GF-D8 (cell line): ENCODE measurements at places on chromosomes 3 and 15.

DNA sequence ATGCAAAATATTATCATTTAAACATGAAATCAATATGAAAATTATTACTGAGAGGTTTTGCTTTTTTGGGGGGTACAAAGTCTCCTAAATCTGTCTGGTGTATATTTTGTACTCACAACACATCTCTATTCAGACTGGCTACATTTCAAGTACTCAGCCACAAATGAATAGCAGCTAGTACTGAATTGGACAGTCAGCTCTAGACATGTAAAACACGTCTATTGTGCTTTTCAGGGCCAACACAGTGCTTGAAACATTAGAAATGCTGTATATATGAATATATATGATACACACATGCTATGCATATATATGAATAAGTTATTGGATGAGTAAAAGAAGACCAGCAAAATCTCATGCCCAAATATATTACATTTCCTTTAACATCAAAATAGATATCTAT is 103.8 kb upstream of the CFAP20DC start:
- no peak for DNase-seq

DNA sequence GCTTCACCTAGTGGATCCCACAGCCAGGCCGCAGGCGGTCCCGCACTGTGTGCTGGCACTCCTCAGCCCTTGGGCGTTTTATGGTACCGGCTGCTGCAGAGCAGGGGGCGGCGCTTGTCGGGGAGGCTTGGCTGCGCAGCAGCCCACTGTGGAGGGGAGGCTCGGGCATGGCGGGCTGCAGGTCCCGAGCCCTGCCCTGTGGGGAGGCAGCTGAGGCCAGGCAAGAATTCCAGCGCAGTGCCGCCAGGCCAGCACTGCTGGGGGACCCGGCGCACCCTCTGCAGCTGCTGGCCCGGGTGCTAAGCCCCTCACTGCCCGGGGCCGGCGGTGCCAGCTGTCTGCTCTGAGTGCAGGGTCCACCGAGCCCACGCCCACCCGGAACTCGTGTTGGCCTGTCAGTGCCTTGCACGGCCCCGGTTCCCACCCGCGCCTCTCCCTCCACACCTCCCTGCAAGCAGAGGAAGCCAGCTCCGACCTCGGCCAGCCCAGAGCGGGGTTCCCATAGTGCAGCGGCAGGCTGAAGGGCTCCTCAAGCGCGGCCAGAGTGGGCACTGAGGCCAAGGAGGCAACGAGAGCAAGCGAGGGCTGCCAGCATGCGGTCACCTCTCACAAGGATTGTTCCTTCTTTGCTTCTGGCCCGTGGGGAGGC is 435.0 kb upstream of the ATP10A start:
- DNase-seq: no peak

- no peak for DNase-seq
These were observed 417 bp downstream of the HACD2 start for GRCh38 chr3:123584284-123584987.

- no peak for DNase-seq
These were observed 7.1 kb upstream of the HCN4 start for GRCh38 chr15:73375755-73376305.

- no peak for DNase-seq
These were observed 11.0 kb upstream of the CTNNB1 start for GRCh38 chr3:41188306-41188705.

DNA sequence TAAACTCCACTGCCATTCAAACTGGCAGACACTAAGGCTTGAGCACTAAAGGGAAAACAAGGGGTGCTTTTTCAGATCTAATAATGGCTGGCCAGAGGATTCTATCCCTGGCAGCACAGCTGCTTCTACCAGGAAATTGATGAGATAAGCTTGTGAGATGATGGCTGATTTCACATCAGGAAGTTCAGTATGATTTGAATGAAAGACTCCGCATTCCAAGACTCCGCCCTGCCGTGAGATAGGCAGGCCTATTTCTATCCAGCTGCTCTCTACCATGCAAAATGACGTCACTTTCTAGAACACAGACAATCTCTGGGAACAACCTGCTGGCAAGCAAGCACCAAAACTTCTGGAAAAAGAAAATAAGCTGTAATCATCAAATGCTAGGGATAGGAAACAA is 171.8 kb downstream of the WDR76 start:
- no peak for DNase-seq

GRCh38 chr3:21405671-21406667 is 345.0 kb downstream of the ZNF385D start:
- DNase-seq: no peak

DNA sequence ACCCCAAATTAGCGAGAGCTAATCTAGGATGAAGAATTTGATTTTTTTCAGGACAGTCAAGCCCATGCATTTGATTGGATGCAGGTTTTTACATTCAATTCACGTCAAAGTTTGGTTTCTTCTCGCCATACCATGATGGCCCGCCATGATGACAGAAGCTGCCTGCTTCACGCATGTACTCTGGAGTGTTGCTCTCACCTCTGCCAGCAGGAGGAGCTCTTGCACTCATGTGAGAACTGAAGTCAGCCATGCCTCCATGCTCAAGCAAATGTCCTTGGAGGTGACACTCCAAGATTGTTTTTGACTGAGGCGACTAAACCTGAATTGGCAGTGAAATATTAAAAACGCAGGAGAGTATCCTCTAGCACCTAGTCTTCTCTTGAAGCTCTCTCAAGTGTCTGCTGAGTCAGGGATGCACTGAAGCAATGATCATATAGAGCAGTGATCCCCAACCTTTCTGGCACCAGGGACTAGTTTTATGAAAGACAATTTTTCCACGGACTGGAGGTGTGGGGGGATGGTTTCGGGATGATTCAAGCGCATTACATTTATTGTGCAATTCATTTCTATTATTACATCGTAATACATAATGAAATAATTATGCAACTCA is 120.9 kb downstream of the SAMMSON start:
- DNase-seq: peak; percentile 1

GRCh38 chr3:98561727-98562521 is 30.1 kb downstream of the GPR15 start:
- DNase-seq: no peak

GRCh38 chr15:51087513-51087912 is 7.2 kb downstream of the TNFAIP8L3 start:
- no peak for DNase-seq

GRCh38 chr15:38486936-38487335 is 33.0 kb downstream of the FAM98B start:
- DNase-seq: no peak

GRCh38 chr3:79979990-79980389 is 212.2 kb upstream of the ROBO1 start:
- no peak for DNase-seq
